ENCODE measurements at places on chromosomes 3 and 15.

- DNase-seq, result no peak
Measured at GRCh38 chr3:134134240-134134639, 104.5 kb upstream of the SLCO2A1 start.

- no peak for DNase-seq
Measured at GRCh38 chr3:185460719-185461350, 38.0 kb downstream of the TMEM41A start.

DNA sequence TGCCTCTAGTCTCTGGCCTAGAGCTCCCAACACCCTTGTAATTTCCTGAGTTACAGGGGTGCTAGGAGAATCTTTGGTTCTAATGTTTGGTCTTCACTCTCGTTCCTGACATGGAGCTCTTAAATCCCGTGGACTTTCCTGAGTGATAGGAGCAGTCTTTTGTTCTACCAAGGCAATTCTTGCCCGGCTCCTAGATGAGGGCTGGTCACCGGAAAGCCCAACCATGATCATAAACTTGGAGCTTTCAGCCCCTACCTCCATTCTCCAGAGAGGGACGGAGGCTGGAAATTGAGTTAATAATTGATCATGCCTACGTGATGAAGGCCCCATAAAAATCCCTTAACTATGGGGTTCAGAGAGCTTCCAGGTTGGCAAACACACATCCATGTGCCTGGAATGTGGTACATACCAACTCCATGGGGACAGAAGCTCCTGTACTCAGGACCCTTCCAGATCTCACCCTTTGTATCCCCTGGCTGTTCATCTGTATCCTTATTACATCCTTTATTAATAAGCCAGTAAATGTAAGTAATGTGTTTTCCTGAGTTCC, 18.8 kb upstream of the GATM start:
- no peak for DNase-seq

DNA sequence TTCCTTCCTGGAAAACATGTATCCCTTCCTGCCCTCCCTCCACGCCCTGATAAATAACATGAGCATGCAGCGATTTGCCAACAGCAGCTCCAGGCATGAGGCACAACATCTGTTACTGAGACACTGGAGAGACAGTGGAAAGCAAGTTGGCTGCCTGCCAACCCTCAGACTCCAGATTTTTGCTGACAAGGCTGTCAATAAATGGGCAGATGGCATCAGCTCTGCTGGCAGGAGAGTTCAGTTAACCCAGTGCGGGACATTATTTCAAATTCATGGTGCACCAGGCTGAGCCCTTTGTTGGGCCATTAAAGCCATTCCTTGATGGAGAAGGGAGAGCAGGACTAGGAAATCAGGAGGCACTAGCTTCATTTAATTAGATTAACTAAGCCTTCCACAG, 293.3 kb downstream of the MEX3B start:
- no peak for DNase-seq

- no peak for DNase-seq
Measured at GRCh38 chr3:142931222-142931621, 32.3 kb downstream of the PAQR9 start.

DNA sequence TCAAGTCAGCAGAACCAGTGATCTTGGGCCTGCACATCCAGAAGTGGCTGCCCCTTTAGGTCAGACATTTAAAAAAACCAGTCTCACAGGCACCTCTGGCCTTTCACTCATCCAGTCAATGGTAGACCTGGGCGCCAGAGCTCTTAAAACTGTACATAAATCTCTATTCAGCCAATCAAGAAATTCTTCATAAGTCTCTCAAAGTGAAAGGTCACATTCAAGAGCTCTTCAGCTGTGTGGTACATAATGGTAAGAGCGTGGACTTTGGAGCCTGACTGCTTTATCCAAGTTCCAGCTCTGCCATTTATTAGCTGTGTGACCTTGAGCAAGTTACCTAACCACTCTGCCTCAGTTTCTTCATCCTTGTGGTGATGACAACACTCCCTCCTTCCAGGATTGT, 22.3 kb upstream of the MORF4L1 start:
- DNase-seq, result no peak

DNA sequence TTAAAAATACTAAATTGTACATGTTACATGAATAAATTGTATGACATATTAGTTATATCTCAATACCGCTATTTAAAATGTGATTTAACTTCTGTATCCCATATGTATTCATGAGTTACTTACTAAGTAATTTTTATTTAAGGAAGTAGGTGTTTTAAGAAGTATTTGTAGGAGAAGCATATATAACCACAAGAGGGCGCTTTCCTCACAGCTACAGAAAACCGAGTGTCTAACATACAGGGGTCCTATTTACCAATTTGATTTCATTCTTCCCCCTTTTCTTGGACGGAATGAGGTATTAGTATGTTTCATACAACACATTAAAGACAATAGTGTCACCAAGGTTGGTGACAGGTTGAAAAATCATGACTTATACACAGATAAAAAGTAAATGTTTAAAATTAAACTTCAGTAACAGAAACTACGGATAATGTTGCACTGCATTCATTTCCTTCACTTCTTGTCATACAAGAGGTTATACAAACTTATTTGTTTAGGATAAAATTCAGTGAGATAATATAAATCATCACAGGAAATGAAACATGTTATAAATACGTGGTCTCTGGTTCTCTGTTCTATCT, 253.6 kb downstream of the MAGI1 start:
- no peak for DNase-seq

GRCh38 chr3:65540666-65541065, 498.1 kb downstream of the MAGI1 start:
- DNase-seq, result no peak

GRCh38 chr3:33256249-33256648, 21.0 kb upstream of the FBXL2 start:
- no peak for DNase-seq

GRCh38 chr3:189652042-189652441, 20.9 kb downstream of the TP63 start:
- peak; percentile 47 for DNase-seq

- DNase-seq, result no peak
Measured at GRCh38 chr3:138210528-138210927, 23.4 kb downstream of the ARMC8 start.
